Ureter (tissue), 1 donor: ENCODE measurements at places on chromosomes 3 and 15. TPM values are rescaled to one million over a fixed set of nuclear protein-coding genes. Genes with fewer than 3 reads are reported as not detected.

- no peak for DNase-seq
Measured at GRCh38 chr3:33883538-33883950, 85.1 kb downstream of the PDCD6IP start.

- no peak for DNase-seq
Measured at GRCh38 chr3:30643763-30644462, 37.5 kb downstream of the TGFBR2 start.

- no peak for DNase-seq
Measured at GRCh38 chr15:26974120-26974780, 3.3 kb downstream of the GABRG3 start.

DNA sequence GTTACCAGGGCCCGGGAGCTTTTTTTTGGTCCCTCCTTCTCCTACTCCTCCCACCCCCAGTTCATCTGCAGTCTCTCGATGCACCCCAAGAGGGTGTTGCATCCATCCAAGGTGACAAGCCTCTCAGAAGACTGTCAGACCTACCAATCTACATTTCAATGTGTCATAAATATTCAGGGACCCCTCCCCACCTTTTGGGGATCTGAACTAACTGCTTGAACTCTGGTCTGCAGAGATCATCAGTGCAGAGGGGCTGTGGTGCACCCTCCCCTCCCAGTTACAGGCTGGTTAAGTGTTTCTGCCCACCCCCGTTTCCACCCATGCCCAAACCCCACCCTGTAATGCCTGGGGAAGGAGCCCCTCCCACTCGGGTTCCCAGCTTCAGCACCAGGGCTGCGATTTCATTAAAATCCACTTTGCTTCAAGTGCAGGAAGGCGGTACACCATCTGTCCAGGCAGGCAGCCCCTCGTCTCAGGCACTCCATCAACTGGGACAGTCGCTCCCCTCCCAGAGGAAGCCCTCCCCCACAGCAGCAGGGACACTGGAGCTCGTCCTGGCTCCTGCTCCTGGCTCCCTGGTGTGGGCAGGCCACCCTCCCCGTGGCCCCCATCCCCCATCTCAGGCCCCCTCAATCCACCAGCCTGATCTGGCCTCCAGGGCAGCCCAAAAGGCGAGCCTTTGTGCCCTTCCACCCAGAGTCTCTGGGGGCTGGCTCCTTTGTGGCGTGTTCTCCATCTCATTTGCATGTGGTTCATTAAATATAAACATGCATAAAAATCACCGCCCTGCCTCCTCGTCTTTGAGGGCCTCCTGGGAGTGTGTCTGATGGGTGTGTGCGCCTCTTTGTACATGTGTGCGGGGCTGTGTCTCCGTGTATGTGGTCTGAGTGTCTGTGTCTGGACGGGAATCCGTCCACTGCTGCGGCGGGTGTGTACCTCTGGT lies 32.3 kb downstream of the RNU5B-1 start:
- no peak for DNase-seq

DNA sequence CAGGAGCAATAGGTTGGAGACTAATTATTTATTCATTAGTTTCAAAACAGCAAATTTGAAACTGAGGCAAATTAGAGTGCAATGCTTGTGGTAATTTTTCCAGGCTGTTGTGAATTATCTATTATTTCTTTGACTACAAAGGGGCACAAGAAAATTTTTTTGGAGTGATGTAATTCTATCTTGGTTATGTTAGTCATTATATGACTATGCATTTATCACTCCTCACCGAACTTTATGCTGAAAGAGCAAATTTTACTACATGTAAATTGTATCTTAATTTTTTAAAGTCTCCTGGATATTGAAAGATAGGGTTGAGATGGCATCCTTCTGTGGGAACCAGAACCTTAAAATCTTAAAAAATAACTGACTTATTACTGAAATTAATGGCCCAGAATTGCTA lies 320.0 kb upstream of the ROBO1 start:
- DNase-seq: no peak

- no peak for DNase-seq
Measured at GRCh38 chr3:194672876-194673275, 885 bp upstream of the LSG1 start.

- DNase-seq: peak; percentile 74
Measured at GRCh38 chr3:51974963-51975851, at the start of gene ABHD14A. Gene ABHD14A (plus strand): TSS chr3:51975064. CDS start chr3:51975136, 72 bp downstream.

GRCh38 chr3:186209810-186210752 lies 101.2 kb upstream of the ETV5 start:
- DNase-seq: peak; percentile 47

DNA sequence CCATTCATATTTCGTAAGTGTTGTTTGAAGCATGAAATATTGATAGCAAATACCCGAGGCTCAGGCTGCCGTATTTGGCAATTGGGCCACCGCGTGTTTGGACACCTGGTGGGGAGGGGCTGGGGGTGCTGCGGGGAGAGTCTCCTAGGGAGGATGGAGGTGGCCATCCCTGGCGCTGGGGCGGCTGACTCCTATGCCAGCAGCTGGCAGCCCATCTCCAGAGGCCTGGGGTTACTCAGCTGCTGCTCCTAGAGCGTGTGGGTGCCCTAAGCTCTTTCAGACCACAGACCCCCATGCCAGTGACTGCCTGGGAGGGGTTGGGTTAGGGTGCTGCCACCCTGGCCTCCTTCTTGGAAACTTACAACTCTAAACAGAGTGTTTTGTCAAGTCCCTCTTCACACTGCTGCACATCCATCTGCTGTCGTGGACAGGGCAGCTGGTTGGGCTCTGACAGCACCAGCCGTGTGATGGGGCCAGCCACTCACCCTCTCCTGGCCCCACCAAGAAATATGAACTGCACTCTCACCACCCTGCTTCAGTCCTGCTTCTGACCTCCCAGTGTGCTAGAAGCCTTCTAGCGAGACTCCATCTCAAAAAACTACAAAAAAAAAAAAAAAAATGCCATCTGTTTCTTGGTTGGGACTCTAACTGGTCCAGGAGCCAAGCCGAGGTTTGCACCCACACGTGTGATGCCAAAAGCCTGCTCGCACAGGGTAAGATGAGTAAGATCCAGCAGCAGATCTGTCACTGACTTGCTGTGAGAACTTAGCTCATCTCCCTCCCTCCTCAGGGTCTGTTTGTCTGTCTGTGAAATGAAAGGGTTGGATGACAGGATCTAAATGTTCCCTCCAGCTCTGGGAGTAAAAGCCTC lies 156.2 kb downstream of the MEGF11 start:
- DNase-seq: no peak

DNA sequence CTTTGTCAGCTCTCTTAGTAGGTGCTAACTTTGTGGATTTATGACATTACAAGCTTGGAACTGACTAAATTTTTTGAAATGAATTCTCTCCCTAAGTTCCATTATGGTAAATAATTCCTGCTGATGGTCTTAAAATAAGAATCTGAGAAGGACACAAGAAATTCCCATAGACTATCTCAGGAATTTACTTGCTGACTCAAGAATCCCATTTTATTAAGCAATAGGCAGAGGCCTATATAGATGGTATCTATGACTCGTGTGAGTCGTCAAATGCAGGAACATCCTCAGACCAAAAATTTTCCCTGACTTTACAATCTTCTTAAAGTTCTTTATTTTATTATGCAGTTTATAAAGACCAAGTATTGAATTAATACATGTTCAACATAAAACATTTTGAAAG lies 30.7 kb upstream of the CBLB start:
- no peak for DNase-seq

DNA sequence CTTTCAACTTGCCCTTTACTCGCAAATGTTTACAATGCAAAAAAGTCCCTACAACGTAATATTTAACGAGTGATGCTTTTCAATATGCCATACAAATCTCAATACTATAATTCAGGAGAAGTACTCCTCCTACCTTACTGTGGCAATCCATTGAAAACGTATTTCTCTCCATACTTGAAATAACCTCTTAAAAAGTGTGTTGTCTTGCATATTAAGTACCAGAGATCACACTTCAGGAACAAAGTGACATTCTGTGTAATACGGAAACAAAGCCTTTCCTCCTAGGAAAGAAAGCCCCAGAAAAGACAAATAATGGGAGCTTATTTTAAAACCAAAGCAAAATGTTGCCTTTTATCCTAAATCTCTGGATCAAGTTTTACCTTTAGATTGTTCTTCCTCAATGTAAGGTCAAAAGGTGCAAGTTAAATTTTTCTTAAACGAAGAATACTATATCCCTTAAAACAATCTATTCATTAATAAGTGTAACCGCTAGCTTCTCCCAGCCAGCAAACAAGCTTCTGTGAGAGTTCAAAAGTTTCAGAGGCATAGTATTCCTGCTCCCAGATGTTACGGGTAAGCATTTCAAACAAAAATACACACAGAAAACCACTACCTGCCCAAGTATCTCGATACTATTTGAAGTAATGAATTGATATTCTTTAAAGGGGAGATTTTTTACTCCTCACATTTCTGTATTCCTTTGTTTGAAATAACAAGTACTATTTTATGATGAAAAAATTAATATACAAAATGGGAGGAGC lies 1.7 kb downstream of the TJP1 start:
- DNase-seq: no peak

DNA sequence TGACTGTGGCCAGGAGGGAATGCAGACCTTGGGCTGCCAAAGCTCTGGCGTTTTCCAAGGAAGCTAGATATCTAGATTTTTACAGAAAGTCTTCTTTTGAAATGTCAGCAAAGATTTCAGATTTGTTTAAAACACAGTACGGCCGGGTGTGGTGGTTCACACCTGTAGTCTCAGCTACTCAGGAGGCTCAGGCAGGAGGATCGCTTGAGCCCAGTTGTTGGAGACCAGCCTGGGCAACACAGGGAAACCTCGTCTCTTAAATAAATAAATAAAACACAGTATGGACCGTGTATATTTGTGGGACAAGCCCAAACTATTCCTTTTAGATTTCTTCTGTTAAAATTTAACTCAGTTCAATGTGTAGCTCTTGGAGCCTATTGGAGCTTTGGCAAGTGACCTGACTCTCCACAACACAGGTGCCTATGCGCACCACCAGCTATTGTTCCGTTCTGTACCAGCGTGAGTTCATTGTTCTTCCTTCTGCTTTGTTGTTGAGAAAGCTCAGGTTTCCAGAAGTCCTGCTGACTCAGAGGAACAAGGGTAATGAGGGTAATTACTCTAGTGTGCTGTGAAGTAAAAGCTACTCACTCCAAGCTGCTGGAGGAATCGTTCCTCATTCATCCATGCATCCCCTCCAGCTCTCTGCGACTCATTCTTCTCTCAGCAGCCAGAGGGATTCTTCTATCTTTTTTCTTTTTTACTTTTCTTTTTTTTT lies 73.1 kb upstream of the SLC6A6 start:
- DNase-seq: no peak

- no peak for DNase-seq
Measured at GRCh38 chr15:73939138-73939537, 12.9 kb downstream of the LOXL1 start.

DNA sequence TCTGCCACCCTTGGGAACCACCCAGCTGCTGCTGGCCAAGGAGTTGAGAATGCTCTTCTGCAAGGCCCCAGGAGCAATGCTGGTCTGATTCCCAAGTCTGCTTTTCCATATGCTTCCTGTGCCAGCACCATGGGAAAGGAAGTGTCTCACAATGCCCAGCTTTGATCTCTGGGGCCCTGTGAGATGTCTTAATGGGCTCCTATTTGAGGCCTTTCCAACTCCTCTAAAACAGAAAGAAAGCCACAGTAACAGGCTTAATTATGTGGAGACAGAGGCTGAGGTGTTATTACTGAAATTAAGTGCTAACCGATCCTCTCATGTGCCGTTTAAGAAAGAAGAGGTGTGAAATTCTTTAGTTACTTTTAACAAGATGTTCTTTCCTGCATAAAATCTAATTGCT lies 4.5 kb downstream of the EOGT start:
- DNase-seq: no peak

- DNase-seq: no peak
Measured at GRCh38 chr3:141656771-141657170, 81.3 kb upstream of the RNF7 start.

GRCh38 chr15:89109238-89109637 lies 21.0 kb downstream of the ABHD2 start:
- no peak for DNase-seq

Gene SPINT1
- total RNA-seq: 138 TPM

Gene DUOX1
- 85.5 TPM for total RNA-seq

Gene HACL1
- total RNA-seq: 35.0 TPM

Gene NRG4
- total RNA-seq: 16.3 TPM

Gene SKOR1
- 0.60 TPM for total RNA-seq

Gene OXTR
- total RNA-seq: 0.49 TPM

Gene ITPR1
- total RNA-seq: 98.1 TPM
